Bronchus fibroblast of lung (primary cell): ENCODE measurements at places on chromosomes 7 and 10. TPM values are rescaled to one million over a fixed set of nuclear protein-coding genes. Genes with fewer than 3 reads are reported as not detected.

ASB15 gene
- not detected in 2 replicates for total RNA-seq

LGI1 gene
- not detected in 2 replicates for total RNA-seq

ASCC1 gene
- 28.4 and 31.1 TPM in 2 replicates for total RNA-seq

TSPAN12 gene
- total RNA-seq, result 0.17 and 0.59 TPM in 2 replicates

VPS37D gene
- 0.89 and 1.8 TPM in 2 replicates for total RNA-seq

TLX1 gene
- not detected in 2 replicates for total RNA-seq

TMEM229A gene
- under 0.01 TPM in 1 of 2 replicates, not detected in the other for total RNA-seq

MPP7 gene
- total RNA-seq, result 0.45 and 0.84 TPM in 2 replicates

TMEM236 gene
- total RNA-seq, result not detected in 2 replicates

INMT gene
- total RNA-seq, result 2.1 and 2.5 TPM in 2 replicates

ITIH5 gene
- total RNA-seq, result 0.15 and 0.67 TPM in 2 replicates

TFPI2 gene
- 4.6 and 5.0 TPM in 2 replicates for total RNA-seq

DNAJB9 gene
- 9.9 and 13.7 TPM in 2 replicates for total RNA-seq

TMEM176B gene
- 0.30 TPM in 1 of 2 replicates, not detected in the other for total RNA-seq

SPAM1 gene
- total RNA-seq, result not detected in 2 replicates

SLC16A12 gene
- 3.6 and 3.9 TPM in 2 replicates for total RNA-seq

OPN1SW gene
- total RNA-seq, result not detected in 2 replicates

HTR5A gene
- total RNA-seq, result not detected in 2 replicates

C10orf62 gene
- not detected in 2 replicates for total RNA-seq

GNGT1 gene
- total RNA-seq, result not detected in 2 replicates

FGL2 gene
- total RNA-seq, result 0.15 and 0.34 TPM in 2 replicates

COL1A2 gene
- 1,292 and 1,325 TPM in 2 replicates for total RNA-seq

TFEC gene
- total RNA-seq, result not detected in 2 replicates

INPP5F gene
- total RNA-seq, result 16.6 and 17.4 TPM in 2 replicates

PLEKHS1 gene
- total RNA-seq, result not detected in 2 replicates

ASB4 gene
- total RNA-seq, result not detected in 2 replicates

DPYSL4 gene
- 5.9 and 7.1 TPM in 2 replicates for total RNA-seq

C10orf88 gene
- total RNA-seq, result 5.4 and 5.8 TPM in 2 replicates

ARHGEF35 gene
- 0.84 and 0.89 TPM in 2 replicates for total RNA-seq

EPO gene
- total RNA-seq, result not detected in 2 replicates

ARID5B gene
- total RNA-seq, result 40.1 and 42.7 TPM in 2 replicates

BAIAP2L1 gene
- 1.9 and 2.5 TPM in 2 replicates for total RNA-seq

TMEM168 gene
- 10.4 and 12.8 TPM in 2 replicates for total RNA-seq

ANKRD22 gene
- total RNA-seq, result 0.15 TPM in 1 of 2 replicates, not detected in the other

PSD gene
- 0.67 and 1.9 TPM in 2 replicates for total RNA-seq

ITPRIP gene
- total RNA-seq, result 20.2 and 21.6 TPM in 2 replicates

ENO4 gene
- under 0.01 and 0.17 TPM in 2 replicates for total RNA-seq

ANKRD2 gene
- total RNA-seq, result 0.89 and 1.0 TPM in 2 replicates

TUBB8 gene
- not detected in 2 replicates for total RNA-seq

NKX1-2 gene
- total RNA-seq, result not detected in 2 replicates

SEMA3E gene
- 0.45 and 0.50 TPM in 2 replicates for total RNA-seq

H2AZ2 gene
- 260 TPM in 2 replicates for total RNA-seq
